ENCODE measurements at places on chromosomes 11 and 22. TPM values are rescaled to one million over a fixed set of nuclear protein-coding genes. Genes with fewer than 3 reads are reported as not detected.

DNA sequence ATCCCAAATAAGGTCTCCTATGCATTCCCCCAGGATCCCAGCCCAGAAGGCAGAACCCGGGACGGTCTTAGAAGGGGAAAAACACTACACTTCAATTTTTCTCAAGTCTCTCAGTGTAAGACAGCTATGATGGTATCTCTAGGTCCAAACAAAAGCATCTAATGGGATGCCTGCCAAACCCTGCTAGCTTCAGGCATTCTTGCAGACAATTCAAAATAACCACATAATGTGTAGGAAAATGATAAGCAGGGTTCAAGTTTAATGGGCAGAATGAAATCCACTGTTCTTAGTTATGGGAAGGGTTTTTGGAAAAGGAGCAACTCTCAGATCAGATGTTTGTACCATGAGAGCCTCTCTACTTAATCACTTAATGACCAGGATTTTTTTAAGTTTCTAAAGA is 119.8 kb upstream of the ANO1 start:
- H3K27ac ChIP-seq, result no peak overlapping the region
- no peaks in the 10 kb centered on the region for H3K27me3 ChIP-seq
- H3K36me3 ChIP-seq, result no peaks in the 10 kb centered on the region
- DNase-seq, result no peak

DNA sequence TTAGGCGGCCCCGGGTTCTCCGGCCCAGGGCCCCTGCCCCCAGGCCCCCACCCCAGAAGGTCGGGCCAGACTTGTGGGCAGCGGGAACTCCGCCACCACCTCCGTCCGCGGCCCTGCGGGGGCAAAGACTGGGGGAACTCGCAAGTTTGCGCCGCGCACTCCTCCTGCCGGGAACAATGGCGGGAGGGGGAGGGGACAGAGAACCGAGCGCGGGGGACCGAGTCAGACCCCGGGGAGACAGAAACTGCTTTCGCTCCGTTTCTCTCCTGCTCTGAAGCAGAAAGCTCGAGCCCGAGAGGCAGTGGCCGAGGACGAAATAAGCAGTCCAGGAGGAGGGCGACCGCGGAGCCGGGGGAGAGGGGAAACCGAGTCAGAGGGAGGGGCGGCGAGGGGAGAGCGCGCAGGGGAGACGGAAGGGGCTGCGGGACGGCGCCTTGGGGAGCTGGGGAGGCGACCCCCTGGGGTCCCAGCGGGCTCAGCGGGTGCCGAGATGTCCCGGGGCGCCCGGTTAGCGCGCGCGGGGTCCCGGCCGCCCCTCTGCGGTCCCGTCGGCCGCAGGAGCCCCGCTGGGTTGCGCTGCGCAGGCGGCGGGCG is 555 bp downstream of the TP53I11 start:
- H3K4me1 ChIP-seq, result peaks cover 4% of the 10 kb centered on the region
- no peak for DNase-seq
- H3K27me3 ChIP-seq, result no peaks in the 10 kb centered on the region
- H3K36me3 ChIP-seq, result no peaks in the 10 kb centered on the region
- peak overlapping the region; percentile 80 for H3K27ac ChIP-seq

DNA sequence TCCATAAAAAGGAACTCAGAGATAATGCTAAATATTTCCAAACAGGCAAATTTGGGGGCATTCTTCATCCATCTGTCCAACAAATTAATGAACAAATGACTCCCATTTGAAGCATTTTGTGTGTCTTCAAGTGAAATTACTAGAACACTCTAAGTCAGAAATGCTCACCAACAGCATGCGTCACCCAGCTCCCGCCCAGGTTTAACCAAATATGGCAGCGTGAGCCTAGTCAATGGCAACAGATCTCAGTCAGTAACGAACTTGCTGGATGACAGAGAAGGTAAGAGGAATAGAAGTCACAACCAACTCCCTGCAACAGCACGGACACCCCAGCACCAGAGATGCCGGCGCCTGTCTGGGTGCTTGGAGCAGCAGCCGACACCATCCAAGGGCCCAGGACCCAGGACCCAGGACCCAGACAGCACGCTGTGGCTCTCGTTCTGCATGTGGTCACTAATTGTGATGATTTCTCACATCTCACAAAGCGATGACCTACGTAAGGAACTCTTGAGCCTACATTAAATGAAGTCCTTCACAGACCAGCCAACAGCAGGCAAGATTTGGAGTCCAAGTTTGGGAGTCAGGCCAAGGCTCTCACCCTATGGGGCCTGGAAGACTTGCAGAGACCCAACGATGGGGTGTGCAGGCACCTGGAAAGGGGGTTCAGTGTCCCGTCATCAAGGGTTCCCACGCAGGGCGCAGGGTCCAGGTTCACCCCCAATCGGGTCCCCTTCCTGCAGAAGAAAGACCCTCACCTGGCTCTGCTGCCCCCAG is 556.9 kb downstream of the BRD1 start:
- DNase-seq, result no peak
- no peaks in the 10 kb centered on the region for H3K4me1 ChIP-seq
- H3K4me3 ChIP-seq, result no peak overlapping the region
- no peaks in the 10 kb centered on the region for H3K36me3 ChIP-seq

GRCh38 chr22:41092847-41093411 is 537 bp downstream of the EP300 start:
- peak overlapping the region; percentile 100 for H3K27ac ChIP-seq
- no peaks in the 10 kb centered on the region for H3K27me3 ChIP-seq
- H3K4me3 ChIP-seq, result peak overlapping the region; percentile 66
- no peak for DNase-seq
- peaks cover 17% of the 10 kb centered on the region for H3K36me3 ChIP-seq
- H3K4me1 ChIP-seq, result peaks cover 26% of the 10 kb centered on the region

GRCh38 chr22:27626675-27627443 is 174.7 kb downstream of the MN1 start:
- peaks cover 27% of the 10 kb centered on the region for H3K4me1 ChIP-seq
- DNase-seq, result no peak
- H3K36me3 ChIP-seq, result no peaks in the 10 kb centered on the region

DNA sequence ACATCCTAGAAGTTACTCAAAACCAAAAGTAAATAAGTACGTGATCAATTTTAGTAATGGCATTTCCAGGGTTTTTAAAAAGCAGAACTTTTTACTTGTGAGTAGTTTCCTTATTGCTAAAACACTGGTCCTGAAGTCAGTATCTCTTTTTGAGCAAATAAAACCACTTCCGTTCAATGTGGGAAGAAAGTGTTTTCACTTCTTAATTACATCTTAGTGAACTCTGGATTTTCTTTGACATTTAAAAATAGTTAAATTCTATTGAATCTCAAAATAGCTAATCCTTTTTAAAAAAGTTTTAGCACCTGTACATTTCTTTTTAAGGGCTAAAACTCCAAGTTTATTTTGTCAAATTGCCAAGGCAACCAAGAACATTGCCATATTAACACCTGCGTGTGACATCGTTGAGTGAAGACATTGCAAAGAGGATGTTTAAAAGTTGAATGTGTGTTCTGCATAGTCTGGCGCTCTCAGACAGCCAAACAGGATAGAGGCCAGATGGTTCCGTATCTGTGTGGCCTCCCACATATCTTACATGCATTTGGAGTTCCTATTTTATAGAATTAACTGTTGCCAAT is 17.2 kb upstream of the OR5B21 start:
- 0 out of 2 replicates have a peak, but pooled peaks cover 4% of the 10 kb centered on the region for H3K27me3 ChIP-seq
- no peak for DNase-seq
- no peaks in the 10 kb centered on the region for H3K36me3 ChIP-seq
- H3K4me3 ChIP-seq, result no peak overlapping the region

- no peaks in the 10 kb centered on the region for H3K36me3 ChIP-seq
- peaks cover 12% of the 10 kb centered on the region for H3K4me1 ChIP-seq
- DNase-seq, result no peak
- no peak overlapping the region for H3K4me3 ChIP-seq
- no peaks in the 10 kb centered on the region for H3K27me3 ChIP-seq
These were observed 27.3 kb downstream of the SYT7 start for GRCh38 chr11:61553373-61554171.

GRCh38 chr22:49271831-49272230 is 555.8 kb downstream of the BRD1 start:
- H3K4me1 ChIP-seq, result no peaks in the 10 kb centered on the region
- H3K27me3 ChIP-seq, result peaks cover 50% of the 10 kb centered on the region
- no peak overlapping the region for H3K27ac ChIP-seq
- H3K36me3 ChIP-seq, result no peaks in the 10 kb centered on the region
- no peak overlapping the region for H3K4me3 ChIP-seq

DNA sequence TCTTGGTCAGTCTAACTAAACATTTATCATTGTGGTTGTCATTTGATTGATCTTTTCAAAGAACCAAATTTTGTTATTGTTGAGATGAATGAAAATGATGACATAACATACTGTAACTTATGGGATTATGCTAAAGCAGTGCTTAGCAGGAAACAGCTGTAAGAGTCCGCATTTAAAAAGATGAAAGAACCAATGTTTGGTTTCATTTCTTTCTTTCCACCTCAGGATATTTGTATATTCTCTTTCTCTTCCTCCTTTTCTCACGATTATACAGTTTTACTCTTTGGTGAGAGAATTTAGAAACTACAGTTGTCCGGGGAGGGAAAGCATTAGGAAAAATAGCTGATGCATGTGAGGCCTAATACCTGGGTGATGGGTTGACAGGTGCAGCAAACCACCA is 23.1 kb downstream of the PIH1D2 start:
- H3K27me3 ChIP-seq, result no peaks in the 10 kb centered on the region
- no peak overlapping the region for H3K4me3 ChIP-seq
- H3K27ac ChIP-seq, result no peak overlapping the region
- H3K36me3 ChIP-seq, result peaks cover 38% of the 10 kb centered on the region
- no peak for DNase-seq
- peaks cover 6% of the 10 kb centered on the region for H3K4me1 ChIP-seq

GRCh38 chr11:122344215-122344614 is 228.2 kb upstream of the BLID start:
- peaks cover 12% of the 10 kb centered on the region for H3K4me1 ChIP-seq
- no peaks in the 10 kb centered on the region for H3K36me3 ChIP-seq
- no peak for DNase-seq

- no peak for DNase-seq
- H3K36me3 ChIP-seq, result no peaks in the 10 kb centered on the region
- peaks cover 9% of the 10 kb centered on the region for H3K27me3 ChIP-seq
- H3K4me1 ChIP-seq, result no peaks in the 10 kb centered on the region
- no peak overlapping the region for H3K4me3 ChIP-seq
These were observed 11.1 kb upstream of the CSF2RB start for GRCh38 chr22:36902143-36902926.

GRCh38 chr22:37627121-37627520 is 12.3 kb upstream of the SH3BP1 start:
- H3K27ac ChIP-seq, result no peak overlapping the region
- DNase-seq, result no peak

DNA sequence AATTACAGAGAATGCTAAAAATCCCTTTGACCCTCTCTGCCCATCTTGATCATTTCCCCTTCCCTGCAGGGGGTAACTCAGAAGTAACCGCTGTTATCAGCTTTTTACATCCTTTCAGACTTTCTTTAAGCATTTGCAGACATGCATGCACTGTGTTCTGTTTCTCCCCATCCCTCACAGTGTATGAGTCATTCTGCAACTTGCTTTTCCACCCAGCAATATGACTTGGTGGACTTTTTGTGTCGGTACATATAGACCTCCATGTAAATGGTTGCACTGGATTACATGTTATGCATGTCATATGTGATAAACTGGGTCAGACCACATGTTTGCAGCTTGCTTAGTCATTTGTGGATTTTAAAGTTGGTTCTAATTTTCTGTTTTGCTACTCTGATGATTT is 87.7 kb upstream of the NECTIN1 start:
- no peak for DNase-seq
- H3K27me3 ChIP-seq, result 0 out of 2 replicates have a peak, but pooled peaks cover under 1% of the 10 kb centered on the region
- no peak overlapping the region for H3K4me3 ChIP-seq
- H3K36me3 ChIP-seq, result no peaks in the 10 kb centered on the region
- H3K4me1 ChIP-seq, result no peaks in the 10 kb centered on the region
- no peak overlapping the region for H3K27ac ChIP-seq

GRCh38 chr22:37363261-37363992 is 63.9 kb downstream of the ELFN2 start:
- H3K27ac ChIP-seq, result no peak overlapping the region
- H3K36me3 ChIP-seq, result no peaks in the 10 kb centered on the region
- no peak overlapping the region for H3K4me3 ChIP-seq
- no peaks in the 10 kb centered on the region for H3K27me3 ChIP-seq

- H3K4me1 ChIP-seq, result peaks cover 5% of the 10 kb centered on the region
- H3K4me3 ChIP-seq, result peak overlapping the region; percentile 86
- H3K27ac ChIP-seq, result no peak overlapping the region
- no peak for DNase-seq
These were observed 545 bp upstream of the ZDHHC13 start for GRCh38 chr11:19116276-19116970.

DNA sequence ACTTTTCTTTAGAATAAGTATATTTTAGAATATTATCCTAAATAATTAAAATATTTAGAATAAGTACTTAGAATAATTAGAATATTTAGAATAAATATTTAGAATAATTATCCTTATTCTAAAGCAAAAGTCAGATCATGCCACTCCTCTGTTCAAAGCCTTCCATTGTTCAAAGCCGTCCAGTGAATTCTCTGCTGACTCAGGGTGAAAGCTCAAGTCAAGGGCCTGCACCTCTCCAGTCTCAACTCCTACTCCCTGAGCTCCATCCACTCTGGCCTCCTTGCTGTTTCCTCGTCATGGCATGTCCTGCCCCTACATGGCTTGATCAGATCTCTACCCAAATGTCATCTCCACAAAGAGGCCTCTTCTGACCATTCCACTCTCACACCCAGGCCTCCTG is 30.0 kb downstream of the PLEKHA7 start:
- DNase-seq, result no peak
- H3K4me3 ChIP-seq, result no peak overlapping the region
- peaks cover 38% of the 10 kb centered on the region for H3K4me1 ChIP-seq
- no peak overlapping the region for H3K27ac ChIP-seq
- no peaks in the 10 kb centered on the region for H3K27me3 ChIP-seq

GRCh38 chr22:37053310-37054055 is 1.9 kb downstream of the KCTD17 start:
- peaks cover 5% of the 10 kb centered on the region for H3K4me1 ChIP-seq
- H3K27ac ChIP-seq, result no peak overlapping the region
- DNase-seq, result no peak
- H3K4me3 ChIP-seq, result no peak overlapping the region

SNX32 gene
- not detected for total RNA-seq

KRTAP5-10 gene
- total RNA-seq, result 0.20 TPM

NRIP3 gene
- total RNA-seq, result 0.15 TPM

USH1C gene
- total RNA-seq, result 13.4 TPM

SEZ6L gene
- not detected for total RNA-seq

P2RX6 gene
- 0.20 TPM for total RNA-seq

PANX3 gene
- not detected for total RNA-seq

CFAP300 gene
- not detected for total RNA-seq

CNGA4 gene
- total RNA-seq, result 0.27 TPM
